ENCODE measurements at places on chromosomes 6 and 20. TPM values are rescaled to one million over a fixed set of nuclear protein-coding genes. Genes with fewer than 3 reads are reported as not detected.

- DNase-seq = no peak
- H3K36me3 ChIP-seq = no peaks in the 10 kb centered on the region
- no peaks in the 10 kb centered on the region for H3K27me3 ChIP-seq
- H3K4me1 ChIP-seq = no peaks in the 10 kb centered on the region
- no peak overlapping the region for H3K27ac ChIP-seq
Observed at GRCh38 chr6:112881828-112882780, 535.0 kb downstream of the RFPL4B start.

DNA sequence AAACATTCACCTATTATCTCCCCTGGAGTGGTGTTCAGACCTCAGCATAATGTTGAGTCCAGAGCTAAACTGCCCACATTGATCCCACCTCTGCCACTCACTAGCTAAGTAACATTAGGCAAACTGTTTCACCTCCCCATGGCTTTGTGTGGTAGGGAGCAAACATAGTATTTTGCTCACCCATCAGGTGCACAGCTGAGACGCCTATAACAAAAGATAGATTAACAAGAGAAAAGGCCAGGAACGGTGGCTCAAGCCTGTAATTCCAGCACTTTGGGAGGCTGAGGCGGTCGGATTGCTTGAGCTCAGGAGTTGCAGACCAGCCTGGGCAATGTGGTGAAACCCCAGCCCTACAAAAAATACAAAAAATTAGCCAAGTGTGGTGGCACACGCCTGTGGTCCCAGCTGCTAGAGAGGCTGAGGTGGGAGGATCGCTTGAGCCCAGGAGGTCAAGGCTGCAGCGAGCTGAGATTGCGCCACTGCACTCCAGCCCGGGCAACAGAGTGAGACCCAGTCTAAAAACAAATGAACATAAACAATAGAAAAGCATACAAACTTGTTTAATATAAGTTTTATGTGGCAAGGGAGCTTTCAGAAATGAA is 91.6 kb downstream of the MAP3K7 start:
- no peak for DNase-seq
- H3K4me1 ChIP-seq = peaks cover 4% of the 10 kb centered on the region
- no peaks in the 10 kb centered on the region for H3K27me3 ChIP-seq
- H3K27ac ChIP-seq = no peak overlapping the region

DNA sequence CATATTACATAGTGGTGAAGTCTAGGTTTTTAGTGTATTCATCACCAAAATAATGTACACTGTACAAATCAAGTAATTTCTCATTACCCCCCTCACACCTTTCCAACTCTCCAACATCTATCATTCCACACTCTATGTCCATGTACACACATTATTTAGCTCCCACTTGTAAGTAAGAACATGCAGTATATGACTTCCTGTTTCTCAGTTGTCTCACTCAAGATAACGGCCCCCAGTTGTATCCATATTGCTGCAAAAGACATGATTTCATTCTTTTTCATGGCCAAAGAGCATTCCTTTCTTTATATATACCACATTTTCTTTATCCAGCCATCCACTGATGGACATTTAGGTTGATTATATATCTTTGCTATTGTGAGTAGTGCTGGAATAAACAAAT is 86.0 kb downstream of the UBE3D start:
- no peak for DNase-seq
- no peaks in the 10 kb centered on the region for H3K36me3 ChIP-seq
- no peaks in the 10 kb centered on the region for H3K27me3 ChIP-seq
- H3K4me1 ChIP-seq = no peaks in the 10 kb centered on the region
- H3K4me3 ChIP-seq = no peak overlapping the region

DNA sequence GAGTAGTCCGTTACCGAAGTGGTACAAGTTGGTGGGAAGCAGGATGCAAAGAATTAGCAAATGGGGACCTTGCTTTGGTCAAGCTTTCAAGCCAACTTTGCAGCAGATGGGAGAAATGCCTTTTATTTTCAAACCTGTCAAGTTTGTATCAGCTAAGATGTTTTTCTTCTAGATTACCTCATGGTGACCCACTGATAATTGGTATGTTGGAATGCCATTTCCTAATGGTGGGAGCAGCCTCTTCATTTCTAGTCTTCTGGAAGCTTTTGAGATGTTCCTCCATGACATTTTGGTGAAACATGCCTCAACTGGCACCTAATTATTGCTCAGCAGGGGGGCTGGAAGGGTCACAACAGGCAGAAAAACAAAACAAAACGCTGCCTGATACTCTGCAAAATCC is 43.7 kb downstream of the ADNP start:
- H3K27me3 ChIP-seq = no peaks in the 10 kb centered on the region
- no peaks in the 10 kb centered on the region for H3K4me1 ChIP-seq
- no peak overlapping the region for H3K4me3 ChIP-seq
- no peak for DNase-seq
- no peak overlapping the region for H3K27ac ChIP-seq

The THBD gene
- total RNA-seq = 93.4 TPM
